Activated T-helper 2 cell treated with anti-CD3 and anti-CD28 coated beads, Interferon-gamma antibody, Interleukin-2, Interleukin-4, amounts not matched to agents 10 μg/mL and 5 μg/mL and 100 μg/mL, durations not matched to agents 14 hours and 24 hours and 36 hours (primary cell): ENCODE measurements at places on chromosomes 3 and 15. TPM values are rescaled to one million over a fixed set of nuclear protein-coding genes. Genes with fewer than 3 reads are reported as not detected.

DNA sequence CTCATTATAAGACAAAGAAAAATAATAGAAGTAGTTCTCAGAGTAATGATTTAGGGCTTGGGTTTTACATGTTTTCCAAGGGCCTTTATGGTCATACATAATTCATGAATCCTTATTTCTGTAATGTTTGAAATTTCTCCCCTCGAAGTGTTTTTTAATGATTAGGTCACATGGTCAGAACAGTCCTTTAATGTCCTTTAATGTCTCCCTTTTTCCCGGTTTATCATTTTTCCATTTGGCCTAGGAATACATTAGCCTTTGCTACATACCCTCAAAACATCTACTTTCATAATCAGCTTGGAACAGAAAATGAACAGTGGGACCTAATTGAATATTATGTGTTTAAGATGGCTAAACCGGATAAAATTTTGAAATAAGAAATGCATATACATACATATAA lies 159.9 kb upstream of the ROBO2 start:
- DNase-seq: no peak

- no peak for DNase-seq
Measured at GRCh38 chr3:169667166-169668071, 3.9 kb upstream of the MECOM start.

DNA sequence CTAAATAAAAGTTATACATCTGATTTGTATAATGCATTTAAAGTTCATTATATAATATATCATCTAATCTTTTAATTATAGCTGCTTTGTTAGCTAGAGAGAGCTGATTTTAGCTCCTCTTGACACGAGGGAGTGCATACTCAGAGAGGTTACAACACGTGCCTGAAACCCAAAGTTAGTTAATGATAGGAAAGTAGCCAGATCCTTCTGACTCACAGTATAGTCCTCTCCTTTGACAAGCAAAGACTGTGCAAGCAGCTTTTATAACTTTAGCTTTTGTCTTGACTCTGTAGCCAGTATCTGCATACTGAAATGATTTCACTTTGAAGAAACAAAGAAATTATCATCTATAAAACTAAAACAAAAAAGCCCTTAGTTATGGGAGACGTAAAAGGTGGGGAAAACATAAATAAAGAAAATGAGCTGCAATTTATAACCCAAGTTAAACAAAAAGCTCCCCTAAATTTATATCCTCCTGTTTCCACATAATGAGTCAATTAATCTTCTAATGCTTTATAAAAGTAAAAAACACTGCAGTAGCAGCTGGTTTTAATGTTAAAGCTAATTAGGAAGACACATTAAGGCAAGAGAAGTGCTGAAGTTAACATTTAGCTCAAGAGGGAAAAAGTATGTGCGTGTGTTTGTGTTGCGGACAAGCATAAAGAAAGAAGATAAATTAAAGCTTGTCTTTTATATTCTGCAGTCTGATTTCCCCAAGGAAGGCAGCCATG lies 13.1 kb downstream of the GABRR3 start:
- DNase-seq: no peak

DNA sequence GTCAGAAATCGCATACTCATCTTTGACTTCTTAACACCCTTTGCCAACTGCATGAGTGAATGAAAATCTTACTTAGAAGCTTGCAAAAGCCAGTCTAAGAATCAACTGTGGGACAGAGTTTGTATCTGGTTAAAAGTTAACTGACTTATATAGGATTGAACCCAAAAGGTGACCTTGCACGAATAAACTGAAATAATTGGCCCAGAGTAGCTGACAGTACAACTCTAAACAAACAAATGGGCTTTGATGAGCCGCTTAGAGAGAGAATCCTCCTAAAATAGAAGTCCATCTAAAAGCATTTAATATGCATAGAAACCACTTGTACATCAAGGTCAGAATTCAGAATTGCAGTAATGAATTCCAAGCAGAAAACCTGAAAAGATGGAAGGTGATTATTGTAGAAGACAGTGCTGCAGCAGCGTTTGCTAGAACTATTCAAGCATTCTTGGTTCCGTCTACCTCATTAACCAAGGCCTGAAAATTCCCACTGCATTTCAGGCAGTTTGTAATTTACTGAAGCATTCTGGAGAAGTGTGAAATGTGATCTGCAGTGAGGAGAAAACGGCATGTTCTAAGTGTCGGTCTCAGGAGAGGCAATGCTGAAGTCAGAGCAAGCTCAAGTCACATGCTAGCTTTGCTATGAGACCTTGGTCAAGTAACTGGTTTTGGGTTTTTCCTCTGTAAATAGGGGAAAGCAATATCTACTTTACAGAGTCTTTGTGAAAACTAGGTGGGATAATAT lies 103.7 kb downstream of the CADPS start:
- DNase-seq: no peak

DNA sequence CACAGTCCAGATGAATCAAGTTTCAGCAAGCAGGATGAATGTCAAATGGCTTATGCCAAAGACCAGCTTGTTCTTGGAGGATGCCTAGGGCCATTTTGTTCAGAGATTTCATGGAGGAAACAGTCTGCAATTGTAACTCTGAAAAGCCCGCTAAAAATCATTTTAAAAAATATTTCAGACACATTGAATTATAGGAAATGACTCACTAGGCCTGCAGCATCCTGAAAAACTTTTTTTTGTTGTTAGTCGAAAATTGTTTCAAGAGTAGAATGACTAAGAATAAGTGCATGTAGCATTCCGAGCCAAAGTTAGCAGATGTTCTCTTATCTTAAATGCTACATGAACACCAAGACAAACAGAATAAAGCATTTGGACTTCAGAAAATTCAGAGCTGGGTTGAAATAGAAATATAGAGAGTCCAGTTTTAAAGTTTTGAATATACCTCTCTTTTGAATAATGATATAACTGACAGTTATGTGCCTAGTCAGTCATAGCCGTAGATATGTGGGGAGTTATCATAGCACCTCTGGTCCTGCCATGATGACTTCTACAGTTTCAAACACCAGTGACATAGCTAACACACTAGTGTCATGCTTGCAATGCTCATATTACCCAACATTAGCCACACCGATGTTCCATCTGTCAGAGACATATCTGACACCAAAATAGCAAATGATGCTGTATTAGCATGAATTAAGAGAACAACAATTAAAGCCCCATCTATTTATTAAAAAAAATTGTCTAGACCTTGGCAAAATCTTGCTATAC lies 1462.8 kb upstream of the GBE1 start:
- no peak for DNase-seq

GRCh38 chr3:108085810-108086350 lies 5.0 kb downstream of the CD47 start:
- no peak for DNase-seq

GRCh38 chr3:30439451-30440053 lies 166.8 kb upstream of the TGFBR2 start:
- no peak for DNase-seq

DNA sequence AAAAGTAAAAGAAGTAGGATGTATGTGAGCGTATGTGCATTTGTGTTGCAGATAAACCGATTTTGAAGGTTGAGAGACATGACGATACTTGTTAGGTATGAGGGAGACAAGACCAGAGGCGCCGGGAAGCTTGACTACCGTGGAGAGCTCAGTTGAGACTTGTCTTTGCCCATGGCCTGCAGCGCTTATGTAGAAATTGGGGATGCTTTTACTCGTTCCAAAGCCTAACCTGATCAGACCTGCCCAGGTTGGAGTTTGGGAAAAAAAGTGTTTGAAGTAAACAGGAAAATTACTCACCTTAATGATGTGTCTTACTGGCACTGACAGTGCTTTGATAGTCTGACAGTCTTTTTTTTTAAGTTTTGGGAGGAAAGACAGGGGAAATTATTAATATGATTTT lies 202.8 kb downstream of the TP63 start:
- no peak for DNase-seq

DNA sequence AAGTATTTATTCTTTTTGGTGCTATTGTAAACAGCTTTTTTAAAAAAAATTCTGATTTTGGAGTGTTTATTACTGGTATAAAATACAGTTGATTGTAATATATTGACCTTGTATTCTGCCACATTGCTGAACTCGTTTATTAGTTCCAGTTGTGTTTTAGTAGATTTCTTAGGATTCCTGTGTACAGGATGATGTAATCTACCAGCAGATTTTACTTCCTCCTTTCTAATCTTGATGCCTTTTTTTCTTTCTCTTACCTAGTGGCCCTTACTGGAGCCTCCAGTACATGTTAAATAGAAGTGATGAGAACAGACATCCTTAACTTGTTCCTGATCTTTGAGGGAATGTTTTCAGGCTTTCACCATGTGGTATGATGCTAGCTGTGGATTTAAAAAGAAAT lies 70.4 kb upstream of the KY start:
- no peak for DNase-seq

- DNase-seq: no peak
Measured at GRCh38 chr15:94081829-94082228, 149.5 kb upstream of the MCTP2 start.

- DNase-seq: no peak
Measured at GRCh38 chr3:182637350-182638110, 155.8 kb upstream of the ATP11B start.

DNA sequence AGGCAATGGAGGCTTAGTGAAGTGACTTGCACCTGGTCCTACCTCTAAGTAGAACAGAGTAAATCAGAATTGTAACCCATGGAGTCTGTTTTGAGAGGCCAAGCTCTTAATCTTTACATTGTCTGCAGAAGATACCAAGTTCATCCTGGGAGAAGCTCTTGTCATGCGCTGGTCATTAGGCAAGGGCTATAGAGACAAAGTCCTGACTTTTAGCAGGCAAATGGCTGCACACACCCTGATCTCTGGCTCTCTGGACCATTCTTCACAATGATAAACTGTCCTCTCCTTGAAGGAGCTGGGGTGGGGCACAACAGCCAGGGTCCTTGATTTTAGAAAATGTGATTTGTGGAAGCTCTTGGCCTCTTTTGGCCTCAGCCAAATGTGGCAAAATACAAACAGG lies 65.4 kb downstream of the MCTP2 start:
- no peak for DNase-seq

GRCh38 chr15:56719774-56720555 lies 13.3 kb downstream of the ZNF280D start:
- no peak for DNase-seq

- no peak for DNase-seq
Measured at GRCh38 chr3:27596921-27597320, 112.7 kb upstream of the SLC4A7 start.

GRCh38 chr3:127865941-127866340 lies 43.6 kb upstream of the MGLL start:
- no peak for DNase-seq

DNA sequence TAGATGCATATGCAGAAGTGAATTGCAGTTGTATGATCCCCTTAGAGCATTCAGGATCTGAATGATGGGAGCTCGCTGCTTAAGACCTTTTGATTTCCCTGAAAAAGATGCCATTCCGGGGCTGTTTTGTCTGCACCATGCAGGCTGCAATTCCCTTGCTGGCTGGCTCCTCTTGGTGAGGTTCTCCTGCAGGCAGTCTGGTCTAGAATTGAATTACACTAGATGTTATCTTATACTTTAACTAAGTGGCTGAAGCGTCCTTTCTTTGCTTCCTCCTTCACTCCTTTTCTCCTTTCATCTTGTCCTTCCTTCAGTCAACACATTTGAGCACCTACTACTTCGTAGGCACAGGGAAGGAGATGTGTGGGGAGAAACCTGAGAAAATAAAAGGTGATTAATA lies 18.6 kb upstream of the MYZAP start:
- DNase-seq: no peak

DNA sequence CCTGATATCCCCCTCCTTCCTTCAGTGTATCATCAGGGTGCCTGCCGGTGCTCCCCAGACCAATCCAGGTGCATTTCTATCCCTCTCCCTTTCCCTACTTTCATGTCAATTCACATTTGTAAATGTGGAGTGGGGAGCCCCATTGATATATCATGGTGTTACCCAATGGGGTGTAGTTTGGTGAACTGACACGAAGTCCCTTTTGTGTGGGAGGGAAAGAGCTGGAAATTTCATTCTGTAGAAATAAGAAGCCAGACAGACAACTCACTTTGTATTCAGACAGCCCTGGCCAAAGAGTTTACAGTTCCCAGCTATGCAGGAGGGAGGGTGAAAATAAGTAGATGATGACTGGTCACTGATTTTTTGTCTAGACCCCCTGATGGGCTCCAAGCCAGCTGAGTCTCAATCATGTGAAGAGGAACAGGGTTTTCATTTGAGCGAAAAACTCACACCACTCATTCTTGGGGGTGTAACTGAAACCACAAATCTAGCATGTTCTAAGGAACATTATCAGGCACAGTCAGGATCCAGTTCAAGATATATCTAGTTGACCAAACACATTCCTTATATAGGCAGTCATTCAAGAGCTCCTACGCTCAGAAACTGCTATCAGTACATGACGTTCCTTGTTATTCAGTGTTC lies 58.9 kb downstream of the LMCD1 start:
- DNase-seq: no peak

DNA sequence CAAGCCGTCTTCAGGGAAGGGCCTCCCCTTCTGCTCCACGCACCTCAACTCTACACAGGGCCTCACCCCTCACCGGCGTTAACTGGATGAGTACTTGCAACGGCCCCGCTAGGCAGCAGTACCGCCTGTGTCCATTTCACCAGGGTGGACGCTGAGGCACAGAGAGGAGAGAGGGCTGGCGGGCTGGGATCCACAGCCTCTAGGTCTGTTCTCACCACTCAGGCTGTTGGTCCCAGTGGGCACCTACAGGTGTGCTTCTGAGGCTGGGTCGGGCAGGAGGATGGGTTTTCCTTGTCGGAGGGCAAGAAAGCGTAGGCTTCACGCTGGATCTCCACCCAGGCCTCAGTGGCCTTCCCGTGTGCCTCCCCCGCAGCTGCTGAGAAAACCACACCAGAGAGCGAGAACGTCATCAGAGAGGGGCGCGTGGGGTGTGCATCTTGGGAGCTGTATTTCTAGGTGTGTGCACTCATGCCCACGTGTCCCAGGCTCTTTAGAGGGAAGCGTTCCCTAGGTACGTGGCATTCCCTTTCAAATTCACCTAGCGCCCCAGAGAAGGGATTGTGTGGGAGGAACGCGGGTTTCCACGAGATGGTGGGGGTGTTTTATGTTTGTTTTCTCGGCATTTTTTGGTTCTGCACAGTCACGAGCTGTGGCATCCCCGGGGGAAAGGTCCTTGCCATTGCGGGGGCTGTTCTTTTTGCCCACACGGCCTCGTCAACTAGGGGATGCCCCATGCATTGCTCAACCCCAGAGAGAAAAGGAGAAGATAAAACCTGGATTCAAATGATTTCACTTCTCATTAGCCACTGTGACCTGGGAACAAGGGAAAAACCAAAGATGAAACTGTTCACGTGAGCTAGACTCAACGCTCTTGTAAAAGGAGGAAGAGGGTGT lies 67.7 kb downstream of the MGLL start:
- no peak for DNase-seq

- DNase-seq: no peak
Measured at GRCh38 chr3:2655229-2655701, 454.9 kb downstream of the IL5RA start.

GRCh38 chr3:426072-426471 lies 229.5 kb downstream of the CHL1 start:
- DNase-seq: no peak

The ITIH1 gene
- total RNA-seq: not detected in 2 replicates

The GREM1 gene
- total RNA-seq: 0.23 TPM in 1 of 2 replicates, not detected in the other

The FBXW12 gene
- total RNA-seq: 0.14 TPM in 1 of 2 replicates, not detected in the other

The CAMK2N2 gene
- 0.18 TPM in 1 of 2 replicates, not detected in the other for total RNA-seq

The ARL6 gene
- 3.2 and 3.9 TPM in 2 replicates for total RNA-seq

The POLR2M gene
- total RNA-seq: 45.2 and 59.3 TPM in 2 replicates

The CLDN11 gene
- total RNA-seq: 0.18 TPM in 1 of 2 replicates, not detected in the other

The IL5RA gene
- total RNA-seq: 0.18 TPM in 1 of 2 replicates, not detected in the other

The EFCC1 gene
- total RNA-seq: 0.11 and 0.32 TPM in 2 replicates

The RGMA gene
- not detected in 2 replicates for total RNA-seq
